ENCODE measurements at places on chromosomes 2 and 18.

- DNase-seq: no peak
Measured at GRCh38 chr2:146228466-146229058, 1616.3 kb upstream of the ACVR2A start.

DNA sequence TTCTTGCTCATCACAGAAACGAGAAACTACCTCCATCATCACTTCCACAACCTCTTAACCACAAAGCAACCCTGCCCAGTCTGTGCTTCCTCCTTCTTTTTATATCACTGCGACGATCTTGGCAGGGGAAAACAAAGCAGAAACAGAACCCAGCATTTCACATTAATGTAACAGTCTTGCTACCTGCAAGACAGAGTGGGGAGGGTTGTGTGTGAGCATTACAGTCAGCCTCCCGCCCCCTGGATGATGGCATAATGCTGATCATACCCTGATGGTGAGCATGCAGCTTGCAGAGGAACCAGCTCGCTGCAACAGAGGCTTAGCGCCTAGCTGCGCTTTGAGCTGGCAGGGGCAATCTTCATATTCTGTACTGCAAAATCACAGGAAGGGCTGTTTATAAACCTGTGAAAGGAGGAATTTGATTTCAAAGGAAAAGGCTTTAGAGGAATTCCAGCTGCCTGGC lies 376.1 kb downstream of the IRS1 start:
- DNase-seq: peak; percentile 8

DNA sequence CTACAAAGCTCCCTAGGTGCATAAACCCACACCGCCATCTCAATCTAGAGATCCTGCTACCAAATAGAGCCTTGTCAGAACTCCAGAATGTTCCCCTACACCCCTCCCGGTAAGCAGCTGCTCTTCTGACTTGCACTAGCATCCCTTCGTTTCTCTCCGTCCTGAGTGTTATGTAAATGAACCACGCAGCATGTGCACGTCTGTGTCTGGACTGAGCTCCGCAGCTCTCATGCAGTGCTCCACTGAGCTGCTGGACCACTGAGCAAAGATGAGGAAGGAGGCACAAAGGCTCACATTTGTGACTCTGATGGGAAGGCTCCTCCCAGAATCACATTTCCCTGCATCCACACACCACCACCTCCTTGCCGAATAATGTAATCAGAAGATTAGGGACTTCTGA lies 203.6 kb downstream of the MYT1L start:
- no peak for DNase-seq

GRCh38 chr2:218313356-218313755 lies 21.1 kb upstream of the TMBIM1 start:
- no peak for DNase-seq

- no peak for DNase-seq
Measured at GRCh38 chr2:230068651-230069055, at the start of gene SLC16A14. Gene SLC16A14 (minus strand): TSS chr2:230068924. CDS start chr2:230059352, 9,572 bp downstream.
